ENCODE measurements at places on chromosomes 16 and 17.

- peak; percentile 79 for DNase-seq
- H3K4me1 ChIP-seq, result peaks cover 24% of the 10 kb centered on the region
- H3K27ac ChIP-seq, result peak overlapping the region; percentile 81
- no peaks in the 10 kb centered on the region for H3K27me3 ChIP-seq
- H3K4me3 ChIP-seq, result peak overlapping the region; percentile 65
Observed at GRCh38 chr16:22189473-22190080, 16.5 kb upstream of the EEF2K start.

DNA sequence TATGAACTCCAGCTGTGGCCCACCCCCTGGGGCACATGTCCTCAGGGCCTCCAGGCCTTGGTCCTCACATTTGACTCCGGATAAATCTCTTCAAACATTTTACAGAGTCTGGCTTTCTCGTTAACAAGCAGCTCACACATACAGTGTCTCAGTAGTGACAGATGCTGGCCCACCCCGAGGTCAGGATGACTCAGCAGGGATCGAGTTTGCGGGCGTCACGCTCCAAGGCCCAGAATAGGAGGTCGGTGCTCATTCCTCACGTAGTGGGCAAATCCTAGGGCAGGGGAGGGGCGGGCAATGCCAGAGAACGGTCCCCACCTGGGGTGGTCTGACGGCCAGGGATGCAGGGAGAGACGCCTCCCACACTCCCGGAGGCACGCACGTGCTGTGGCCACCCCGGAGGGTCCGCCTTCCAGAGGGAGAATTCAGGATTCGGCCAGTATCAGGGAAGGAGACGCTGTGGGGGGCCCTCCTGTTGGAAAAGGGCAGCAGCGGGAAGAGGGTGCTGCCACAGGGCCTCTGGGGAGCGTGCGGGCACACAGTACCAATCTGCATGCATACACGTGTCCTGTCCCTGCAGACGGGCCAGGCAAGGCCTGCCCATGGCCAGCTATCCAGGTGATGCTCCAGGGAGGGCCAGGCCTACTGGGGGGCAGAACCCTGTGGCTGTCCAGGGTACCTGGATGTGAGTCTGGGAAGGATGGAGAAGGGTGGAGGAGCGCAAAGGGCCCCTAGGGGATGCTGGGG lies 8.6 kb downstream of the SLC7A5 start:
- no peaks in the 10 kb centered on the region for H3K27me3 ChIP-seq
- H3K36me3 ChIP-seq, result no peaks in the 10 kb centered on the region
- peak overlapping the region; percentile 11 for H3K27ac ChIP-seq
- H3K4me1 ChIP-seq, result peaks cover 6% of the 10 kb centered on the region

DNA sequence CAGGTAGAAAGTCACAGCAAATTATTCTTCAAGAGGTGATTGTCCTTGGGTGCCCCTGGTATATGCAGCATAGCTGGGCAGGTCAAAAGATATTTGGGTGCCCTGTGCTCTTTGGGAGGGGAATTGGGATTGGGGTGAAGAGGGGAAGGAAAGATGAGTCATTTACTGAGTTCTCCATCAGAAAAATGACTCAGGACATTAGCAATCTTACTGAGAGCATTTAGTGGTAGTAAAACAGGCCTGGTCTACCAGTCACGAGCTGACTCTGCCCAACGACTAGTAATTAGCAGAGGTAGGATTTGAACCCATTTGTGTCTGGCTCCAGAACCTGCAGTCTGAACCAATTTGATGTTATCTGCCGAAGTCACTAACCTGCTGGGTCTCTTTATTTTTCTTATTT lies 6.0 kb upstream of the GRIN2A start:
- DNase-seq, result no peak
- no peaks in the 10 kb centered on the region for H3K36me3 ChIP-seq
- H3K27ac ChIP-seq, result no peak overlapping the region

GRCh38 chr16:19850131-19850817 lies 34.4 kb downstream of the GPRC5B start:
- no peak overlapping the region for H3K27ac ChIP-seq
- no peak for DNase-seq
- no peaks in the 10 kb centered on the region for H3K36me3 ChIP-seq

GRCh38 chr16:86672179-86672863 lies 94.0 kb downstream of the FOXL1 start:
- no peaks in the 10 kb centered on the region for H3K27me3 ChIP-seq
- no peak overlapping the region for H3K4me3 ChIP-seq
- H3K27ac ChIP-seq, result no peak overlapping the region
- H3K4me1 ChIP-seq, result no peaks in the 10 kb centered on the region
- DNase-seq, result no peak

DNA sequence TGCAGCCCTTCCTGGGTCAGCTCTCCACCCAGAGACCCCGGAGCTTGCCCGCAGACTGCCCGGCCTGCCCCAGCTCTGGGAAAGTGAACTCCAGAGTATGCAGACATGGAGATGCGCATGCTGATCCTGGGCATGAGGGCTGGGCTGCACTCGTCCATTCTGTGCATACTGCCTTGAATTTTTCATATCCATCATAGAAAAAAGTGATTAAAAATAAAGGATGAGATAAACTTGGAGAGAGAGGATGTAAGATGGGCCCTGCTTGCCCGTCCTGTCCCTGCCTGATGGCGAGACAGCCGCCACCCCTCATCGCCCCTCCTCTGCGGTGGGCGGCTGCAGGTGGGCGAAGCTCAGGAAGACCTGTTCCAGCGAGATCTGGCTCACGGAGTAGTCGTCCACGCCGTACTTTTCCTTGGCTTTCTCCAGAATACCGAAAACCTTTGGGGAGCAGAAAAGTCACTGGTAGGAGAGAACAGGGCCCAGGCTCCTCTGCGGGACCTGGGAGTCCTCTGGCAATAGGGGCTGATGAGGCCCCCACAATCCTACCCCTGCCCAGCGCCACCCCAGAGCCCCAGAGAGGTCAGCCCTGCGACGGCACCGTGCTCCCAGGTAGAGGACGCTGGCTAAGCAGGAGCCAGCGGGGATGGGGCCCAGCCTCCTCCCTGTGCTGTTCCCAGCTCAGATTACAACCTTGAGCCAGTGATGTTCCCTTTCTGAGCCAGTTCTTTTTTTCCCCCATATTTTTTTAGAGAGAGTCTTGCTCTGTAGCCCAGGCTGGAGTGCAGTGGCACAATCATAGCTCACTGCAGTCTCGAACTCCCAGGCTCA lies 8.7 kb upstream of the RNPS1 start:
- H3K27me3 ChIP-seq, result no peaks in the 10 kb centered on the region
- H3K27ac ChIP-seq, result no peak overlapping the region
- peaks cover 7% of the 10 kb centered on the region for H3K36me3 ChIP-seq
- no peak overlapping the region for H3K4me3 ChIP-seq
- no peaks in the 10 kb centered on the region for H3K4me1 ChIP-seq

- DNase-seq, result no peak
- H3K27me3 ChIP-seq, result no peaks in the 10 kb centered on the region
- no peaks in the 10 kb centered on the region for H3K36me3 ChIP-seq
- no peak overlapping the region for H3K4me3 ChIP-seq
- H3K27ac ChIP-seq, result no peak overlapping the region
Observed at GRCh38 chr16:7185689-7186088, 147.0 kb upstream of the RBFOX1 start.

- H3K4me1 ChIP-seq, result no peaks in the 10 kb centered on the region
- peaks cover 80% of the 10 kb centered on the region for H3K36me3 ChIP-seq
- no peak overlapping the region for H3K4me3 ChIP-seq
- no peak for DNase-seq
- H3K27ac ChIP-seq, result no peak overlapping the region
- H3K27me3 ChIP-seq, result no peaks in the 10 kb centered on the region
Observed at GRCh38 chr16:14608111-14608566, 21.9 kb downstream of the PARN start.

GRCh38 chr16:14175086-14175485 lies 104.0 kb downstream of the MRTFB start:
- no peaks in the 10 kb centered on the region for H3K36me3 ChIP-seq
- DNase-seq, result no peak
- H3K27ac ChIP-seq, result no peak overlapping the region
- H3K4me3 ChIP-seq, result no peak overlapping the region
- H3K4me1 ChIP-seq, result no peaks in the 10 kb centered on the region

GRCh38 chr16:68599586-68599985 lies 45.5 kb upstream of the CDH3 start:
- H3K27me3 ChIP-seq, result no peaks in the 10 kb centered on the region
- no peak overlapping the region for H3K27ac ChIP-seq
- H3K36me3 ChIP-seq, result no peaks in the 10 kb centered on the region
- DNase-seq, result no peak
- no peaks in the 10 kb centered on the region for H3K4me1 ChIP-seq
- H3K4me3 ChIP-seq, result no peak overlapping the region

DNA sequence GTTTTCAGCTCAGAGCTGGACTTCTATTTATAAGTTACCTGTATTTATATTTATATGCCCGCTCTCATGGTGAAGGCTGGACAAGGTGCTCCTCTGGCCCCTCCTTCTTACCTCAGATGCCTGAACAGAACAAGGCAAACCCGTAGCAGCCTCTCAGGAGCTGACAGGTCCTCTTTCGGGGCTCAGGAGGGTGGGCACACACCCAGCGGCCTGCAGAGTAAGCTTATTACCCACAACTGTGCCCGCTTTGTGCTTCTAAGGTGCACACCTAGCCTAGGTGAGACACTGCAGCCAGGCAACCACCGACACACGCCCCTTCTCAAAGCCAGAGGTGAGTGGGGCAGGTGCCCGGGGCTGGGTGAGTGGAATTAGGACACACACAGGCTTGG lies 5.3 kb downstream of the NKIRAS2 start:
- H3K4me1 ChIP-seq, result peaks cover 18% of the 10 kb centered on the region
- no peak for DNase-seq
- H3K27me3 ChIP-seq, result no peaks in the 10 kb centered on the region

GRCh38 chr16:29729116-29729521 lies 16.7 kb downstream of the C16orf54 start:
- H3K27ac ChIP-seq, result no peak overlapping the region
- no peak for DNase-seq
- no peaks in the 10 kb centered on the region for H3K4me1 ChIP-seq
- H3K27me3 ChIP-seq, result peaks cover 26% of the 10 kb centered on the region
- no peaks in the 10 kb centered on the region for H3K36me3 ChIP-seq

- DNase-seq, result peak; percentile 93
- H3K4me3 ChIP-seq, result peak overlapping the region; percentile 25
- no peaks in the 10 kb centered on the region for H3K27me3 ChIP-seq
- no peaks in the 10 kb centered on the region for H3K4me1 ChIP-seq
- peak overlapping the region; percentile 98 for H3K27ac ChIP-seq
Observed at GRCh38 chr17:15257258-15257788, 7.8 kb downstream of the PMP22 start.

GRCh38 chr17:7550344-7550743 lies 1.5 kb downstream of the TNFSF12 start:
- H3K4me3 ChIP-seq, result no peak overlapping the region
- peak overlapping the region; percentile 93 for H3K27ac ChIP-seq
- no peak for DNase-seq
- peaks cover 24% of the 10 kb centered on the region for H3K36me3 ChIP-seq
- peaks cover 18% of the 10 kb centered on the region for H3K4me1 ChIP-seq
- no peaks in the 10 kb centered on the region for H3K27me3 ChIP-seq

DNA sequence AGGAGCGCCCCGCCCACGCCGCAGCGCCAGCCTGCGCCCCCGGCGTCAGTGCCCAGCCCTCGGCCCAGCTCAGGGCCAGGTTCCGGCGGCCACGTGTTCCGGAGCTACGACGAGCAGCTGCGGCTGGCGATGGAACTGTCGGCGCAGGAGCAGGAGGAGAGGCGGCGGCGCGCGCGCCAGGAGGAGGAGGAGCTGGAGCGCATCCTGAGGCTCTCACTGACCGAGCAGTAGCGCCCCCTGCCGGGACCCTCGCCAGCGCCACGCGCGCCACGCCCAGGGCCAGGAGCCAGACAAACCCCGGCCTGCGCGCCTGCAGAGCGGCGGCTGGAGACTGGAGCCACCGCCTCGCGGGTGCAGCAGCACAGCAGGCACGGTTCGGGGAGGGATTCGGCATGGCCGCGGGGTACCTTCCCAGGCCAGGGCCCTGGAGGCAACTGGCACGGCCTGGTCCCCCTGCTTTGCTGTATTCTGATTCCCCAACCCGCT lies 9.3 kb downstream of the CORO6 start:
- no peaks in the 10 kb centered on the region for H3K27me3 ChIP-seq
- no peaks in the 10 kb centered on the region for H3K36me3 ChIP-seq

DNA sequence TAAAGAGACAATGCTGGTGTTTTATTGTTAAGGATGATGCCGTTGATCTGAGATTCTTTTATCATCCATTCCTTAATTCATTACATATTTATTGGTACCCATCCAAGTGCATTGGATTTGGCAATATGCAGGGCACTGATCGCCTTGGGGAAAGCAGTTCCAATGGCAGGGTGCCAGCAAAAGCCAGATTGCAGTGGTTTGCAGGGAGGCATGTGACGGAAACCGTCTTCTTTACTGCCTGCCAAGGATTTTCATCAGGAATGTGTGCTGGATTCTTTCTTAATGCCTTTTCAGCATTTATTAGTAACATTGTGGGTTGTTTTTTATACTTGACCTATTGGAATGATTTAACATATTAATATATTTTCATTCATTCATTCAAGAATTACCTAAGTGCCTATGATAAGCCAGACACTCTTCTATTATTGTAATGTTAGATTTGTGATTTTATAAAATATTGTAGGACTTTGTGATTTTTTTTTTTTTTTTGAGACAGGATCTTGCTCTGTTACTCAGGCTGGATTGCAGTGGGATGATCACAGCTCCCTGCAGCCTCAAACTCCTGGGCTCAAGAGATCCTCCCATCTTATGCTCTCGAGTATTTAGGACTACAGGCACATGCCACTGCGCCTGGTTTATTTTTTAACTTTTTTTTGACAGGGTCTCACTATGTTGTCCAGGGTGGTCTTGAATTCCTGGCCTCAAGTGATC lies 93.4 kb upstream of the TNRC6A start:
- peaks cover 16% of the 10 kb centered on the region for H3K4me1 ChIP-seq
- no peaks in the 10 kb centered on the region for H3K36me3 ChIP-seq
- no peak overlapping the region for H3K27ac ChIP-seq
- no peaks in the 10 kb centered on the region for H3K27me3 ChIP-seq
- no peak overlapping the region for H3K4me3 ChIP-seq

GRCh38 chr17:17352836-17353624 lies 49.9 kb downstream of the NT5M start:
- H3K27me3 ChIP-seq, result peaks cover 13% of the 10 kb centered on the region
- H3K4me3 ChIP-seq, result no peak overlapping the region
- peak overlapping the region; percentile 42 for H3K27ac ChIP-seq
- peaks cover 10% of the 10 kb centered on the region for H3K4me1 ChIP-seq

GRCh38 chr17:67577429-67578141 lies 140.2 kb upstream of the NOL11 start:
- no peak overlapping the region for H3K27ac ChIP-seq
- DNase-seq, result no peak
- no peak overlapping the region for H3K4me3 ChIP-seq
- peaks cover 5% of the 10 kb centered on the region for H3K36me3 ChIP-seq

GRCh38 chr16:83453977-83454376 lies 353.8 kb upstream of the HSBP1 start:
- no peak overlapping the region for H3K4me3 ChIP-seq
- H3K27me3 ChIP-seq, result no peaks in the 10 kb centered on the region
- H3K27ac ChIP-seq, result no peak overlapping the region

- no peaks in the 10 kb centered on the region for H3K27me3 ChIP-seq
- no peak overlapping the region for H3K4me3 ChIP-seq
- H3K36me3 ChIP-seq, result no peaks in the 10 kb centered on the region
- H3K4me1 ChIP-seq, result no peaks in the 10 kb centered on the region
Observed at GRCh38 chr16:9176547-9177418, 85.3 kb downstream of the HAPSTR1 start.
